ENCODE measurements at places on chromosomes 6 and 20. TPM values are rescaled to one million over a fixed set of nuclear protein-coding genes. Genes with fewer than 3 reads are reported as not detected.
A peak's percentile ranks its signal among the peaks of the same experiment; 100 is the strongest.

DNA sequence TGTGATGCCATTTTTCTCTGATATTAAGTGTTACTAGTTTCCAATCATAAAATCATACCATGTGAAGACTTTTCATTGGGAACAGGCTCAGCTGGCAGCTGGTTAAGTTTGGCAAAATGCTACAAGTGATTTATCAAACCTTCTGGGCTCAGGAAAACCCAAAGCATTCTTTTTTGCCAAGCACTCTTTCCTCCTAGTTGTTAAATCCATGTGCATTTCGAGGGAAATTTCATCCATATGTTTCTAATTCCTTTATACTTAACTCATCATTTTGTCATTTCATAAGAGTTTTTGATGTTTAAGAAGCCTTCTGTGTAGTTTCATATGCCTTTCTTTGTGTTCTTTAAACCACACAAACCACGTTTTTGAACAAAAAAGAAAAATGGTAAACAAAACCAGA is 217.6 kb upstream of the PDE10A start:
- no peak overlapping the region for H3K4me3 ChIP-seq
- H3K27ac ChIP-seq = no peak overlapping the region
- no peaks in the 10 kb centered on the region for H3K4me1 ChIP-seq

DNA sequence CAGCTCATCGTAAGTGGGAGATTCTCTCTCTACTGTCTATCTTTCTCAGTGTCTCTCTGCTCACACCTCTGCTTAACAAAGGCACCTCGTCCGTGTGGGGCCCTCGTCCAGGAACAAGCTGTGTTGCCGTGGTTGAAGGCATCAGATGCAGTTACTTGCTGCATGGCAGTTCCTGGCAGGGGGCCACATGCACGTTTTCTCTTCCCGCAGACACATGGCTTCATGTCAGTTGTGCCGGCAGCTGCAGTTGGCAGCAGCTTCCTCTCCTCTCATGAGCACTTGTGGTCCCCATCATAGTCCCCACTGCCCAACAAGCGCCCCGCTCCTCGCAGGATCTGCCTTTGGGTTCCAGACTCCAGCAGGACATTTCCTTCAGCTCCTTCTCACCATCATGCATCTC is 7.1 kb upstream of the AFDN start:
- no peak overlapping the region for H3K27ac ChIP-seq
- DNase-seq = no peak
- no peak overlapping the region for H3K4me3 ChIP-seq
- no peaks in the 10 kb centered on the region for H3K36me3 ChIP-seq
- H3K4me1 ChIP-seq = no peaks in the 10 kb centered on the region

DNA sequence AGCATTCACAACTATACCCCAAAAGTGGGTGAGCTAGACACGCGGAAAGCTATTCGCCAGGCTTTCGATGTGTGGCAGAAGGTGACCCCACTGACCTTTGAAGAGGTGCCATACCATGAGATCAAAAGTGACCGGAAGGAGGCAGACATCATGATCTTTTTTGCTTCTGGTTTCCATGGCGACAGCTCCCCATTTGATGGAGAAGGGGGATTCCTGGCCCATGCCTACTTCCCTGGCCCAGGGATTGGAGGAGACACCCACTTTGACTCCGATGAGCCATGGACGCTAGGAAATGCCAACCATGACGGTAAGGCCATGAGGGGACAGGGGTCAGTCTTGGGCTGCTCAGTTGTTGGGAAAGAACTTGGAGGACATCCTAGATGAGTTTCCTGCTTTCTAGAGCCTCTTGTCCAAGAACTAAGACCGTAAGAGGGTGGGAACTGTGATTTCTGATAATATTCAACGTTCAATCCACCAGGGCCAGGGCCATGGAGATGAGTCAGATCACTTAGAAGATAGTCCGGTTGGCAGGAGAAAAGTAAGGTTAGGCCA is 23.4 kb downstream of the MMP24OS start:
- no peaks in the 10 kb centered on the region for H3K27me3 ChIP-seq
- DNase-seq = no peak
- no peak overlapping the region for H3K27ac ChIP-seq
- H3K4me3 ChIP-seq = no peak overlapping the region
- H3K4me1 ChIP-seq = no peaks in the 10 kb centered on the region

GRCh38 chr6:70166088-70166958 is 136.6 kb downstream of the COL9A1 start:
- H3K4me1 ChIP-seq = no peaks in the 10 kb centered on the region
- peaks cover 21% of the 10 kb centered on the region for H3K27me3 ChIP-seq
- no peak overlapping the region for H3K27ac ChIP-seq
- peak overlapping the region; percentile 47 for H3K4me3 ChIP-seq

DNA sequence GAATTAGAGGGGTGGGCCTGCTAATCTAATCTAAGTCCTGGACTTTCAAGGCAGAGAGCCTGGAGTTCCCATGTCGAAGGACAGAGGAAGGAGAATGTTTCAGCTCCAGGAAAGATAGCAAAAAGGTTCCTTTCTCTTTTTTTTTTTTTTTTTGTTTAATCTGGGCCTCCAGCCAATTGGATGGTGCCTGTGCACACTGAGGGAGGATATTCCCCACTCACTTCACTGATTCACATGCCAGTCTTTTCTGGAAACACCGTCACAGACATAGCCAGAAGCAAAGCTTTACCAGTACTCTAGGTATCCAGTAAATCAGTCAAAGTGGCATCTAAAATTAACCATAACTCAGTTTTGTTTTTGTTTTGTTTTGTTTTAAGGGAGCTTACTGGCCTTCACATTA is 721.1 kb downstream of the TENT5A start:
- no peak overlapping the region for H3K4me3 ChIP-seq
- DNase-seq = no peak
- no peak overlapping the region for H3K27ac ChIP-seq

DNA sequence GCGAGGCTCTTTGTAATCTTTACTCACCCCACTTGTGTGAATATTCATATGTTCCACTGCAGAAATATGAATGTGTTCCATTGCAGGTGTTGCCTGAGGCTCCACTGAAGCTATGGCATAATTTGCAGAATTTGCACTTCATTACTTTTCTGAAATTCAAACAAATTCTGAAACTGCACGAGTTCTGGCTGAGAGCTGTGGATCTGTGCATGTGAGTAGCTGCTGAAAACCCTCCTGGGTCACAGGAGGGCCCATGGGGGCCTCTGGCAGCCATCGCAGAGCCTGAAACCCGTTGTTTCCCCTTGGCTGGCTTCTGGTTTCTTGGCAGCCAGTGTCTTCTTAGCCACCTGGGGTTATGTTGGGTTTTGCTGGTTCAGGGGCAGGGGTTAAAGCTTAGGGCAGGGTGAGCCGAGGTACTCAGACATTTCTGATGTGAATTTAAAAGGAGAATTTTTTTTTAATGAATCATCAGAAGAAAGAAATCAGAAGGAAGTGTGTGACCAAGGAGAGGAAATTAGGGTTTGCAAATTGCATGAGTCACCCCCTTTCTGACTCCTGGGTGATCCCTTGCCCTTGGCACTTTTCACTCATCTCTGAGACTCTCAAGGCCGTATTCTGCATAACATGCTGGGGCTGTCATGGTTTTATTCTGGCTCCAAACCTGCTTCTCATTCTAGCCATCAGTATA is 40.6 kb downstream of the TOX2 start:
- DNase-seq = peak; percentile 96
- peaks cover 33% of the 10 kb centered on the region for H3K4me1 ChIP-seq
- H3K36me3 ChIP-seq = no peaks in the 10 kb centered on the region
- no peak overlapping the region for H3K4me3 ChIP-seq
- H3K27me3 ChIP-seq = no peaks in the 10 kb centered on the region

- no peak for DNase-seq
- no peak overlapping the region for H3K4me3 ChIP-seq
- no peak overlapping the region for H3K27ac ChIP-seq
- H3K4me1 ChIP-seq = peaks cover 18% of the 10 kb centered on the region
- H3K27me3 ChIP-seq = no peaks in the 10 kb centered on the region
Measured at GRCh38 chr6:169801396-169802160, 50.2 kb downstream of the ERMARD start.

- H3K36me3 ChIP-seq = no peaks in the 10 kb centered on the region
- peaks cover 35% of the 10 kb centered on the region for H3K27me3 ChIP-seq
- no peak overlapping the region for H3K27ac ChIP-seq
- H3K4me3 ChIP-seq = no peak overlapping the region
- no peaks in the 10 kb centered on the region for H3K4me1 ChIP-seq
Measured at GRCh38 chr20:24917797-24918578, 31.1 kb upstream of the CST7 start.

GRCh38 chr20:39862470-39862891 is 826.6 kb downstream of the MAFB start:
- no peak overlapping the region for H3K27ac ChIP-seq
- no peak for DNase-seq
- no peaks in the 10 kb centered on the region for H3K4me1 ChIP-seq
- H3K27me3 ChIP-seq = no peaks in the 10 kb centered on the region
- no peak overlapping the region for H3K4me3 ChIP-seq
- H3K36me3 ChIP-seq = no peaks in the 10 kb centered on the region

GRCh38 chr20:25586877-25587276 is 1.5 kb upstream of the NINL start:
- H3K4me3 ChIP-seq = no peak overlapping the region
- H3K36me3 ChIP-seq = no peaks in the 10 kb centered on the region
- no peak overlapping the region for H3K27ac ChIP-seq
- DNase-seq = peak; percentile 23

- H3K4me1 ChIP-seq = peaks cover 12% of the 10 kb centered on the region
- no peaks in the 10 kb centered on the region for H3K36me3 ChIP-seq
- DNase-seq = peak; percentile 66
- no peak overlapping the region for H3K27ac ChIP-seq
- H3K4me3 ChIP-seq = no peak overlapping the region
Measured at GRCh38 chr6:113433335-113433991, 423.7 kb upstream of the MARCKS start.

GRCh38 chr6:137361701-137362100 is 132.5 kb downstream of the OLIG3 start:
- DNase-seq = no peak
- H3K36me3 ChIP-seq = no peaks in the 10 kb centered on the region
- no peaks in the 10 kb centered on the region for H3K27me3 ChIP-seq
- no peak overlapping the region for H3K27ac ChIP-seq
- no peaks in the 10 kb centered on the region for H3K4me1 ChIP-seq
- no peak overlapping the region for H3K4me3 ChIP-seq

- no peak overlapping the region for H3K4me3 ChIP-seq
- H3K27ac ChIP-seq = peak overlapping the region; percentile 3
- DNase-seq = peak; percentile 83
- H3K36me3 ChIP-seq = peaks cover 45% of the 10 kb centered on the region
- no peaks in the 10 kb centered on the region for H3K27me3 ChIP-seq
Measured at GRCh38 chr20:10415013-10415650, 18.9 kb downstream of the MKKS start.

GRCh38 chr6:45187836-45188235 is 140.3 kb upstream of the RUNX2 start:
- H3K27me3 ChIP-seq = no peaks in the 10 kb centered on the region
- H3K4me1 ChIP-seq = peaks cover 10% of the 10 kb centered on the region
- peak; percentile 84 for DNase-seq
- H3K27ac ChIP-seq = peak overlapping the region; percentile 49

DNA sequence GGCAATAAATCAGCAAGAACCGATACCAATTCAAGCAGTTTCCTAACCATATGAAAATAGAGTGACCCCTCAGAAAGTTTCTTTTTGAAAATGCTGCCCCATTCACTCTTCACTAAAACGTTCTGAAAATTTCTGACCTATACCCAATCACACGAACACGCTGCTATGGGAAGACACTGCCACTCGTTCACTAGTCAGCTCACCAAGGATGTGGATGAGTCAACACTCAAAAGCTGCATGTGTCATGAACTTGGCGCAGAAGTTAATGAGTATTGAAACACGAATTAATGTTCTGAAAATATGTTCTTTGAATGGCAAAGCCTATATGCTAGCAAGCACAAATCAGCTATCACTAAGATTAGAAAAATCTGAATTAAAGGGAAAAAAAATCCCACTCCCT is 84.2 kb downstream of the PREP start:
- no peaks in the 10 kb centered on the region for H3K27me3 ChIP-seq
- peaks cover 33% of the 10 kb centered on the region for H3K4me1 ChIP-seq
- H3K27ac ChIP-seq = peak overlapping the region; percentile 90
- peak; percentile 79 for DNase-seq
- H3K4me3 ChIP-seq = peak overlapping the region; percentile 30

DNA sequence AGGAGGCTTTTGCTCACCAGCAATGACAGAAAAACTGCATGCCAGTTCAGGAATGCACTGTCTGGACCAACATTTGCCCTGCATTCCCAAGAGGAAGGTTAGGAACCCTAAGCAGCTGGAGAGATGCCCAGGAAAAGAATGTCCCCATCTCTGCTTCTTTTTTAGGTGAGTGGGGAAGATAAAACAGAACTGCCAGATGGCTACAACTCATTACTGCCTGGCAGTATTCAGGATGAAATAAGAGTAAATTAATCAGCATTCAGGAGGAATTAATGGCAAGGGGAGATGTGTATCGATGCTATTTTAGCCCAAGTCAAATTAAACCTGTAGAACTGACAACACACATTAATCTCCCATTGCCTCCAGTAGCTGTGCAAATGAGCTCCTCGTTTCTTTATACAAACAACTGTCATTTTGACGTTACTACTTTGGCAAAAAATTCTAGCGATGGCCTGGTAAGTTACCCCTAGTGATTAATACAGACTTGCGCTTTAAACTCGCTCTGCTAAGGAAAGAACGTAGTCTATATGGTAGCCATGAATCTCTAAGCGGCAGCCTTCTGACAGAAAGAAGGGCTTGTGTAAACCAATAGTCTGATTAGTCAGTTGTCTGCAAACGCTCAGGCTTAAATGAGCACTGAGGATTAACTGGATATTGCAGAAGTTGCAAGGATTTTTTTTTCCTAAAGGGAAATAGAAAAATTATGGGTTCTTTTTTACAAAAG is 16.7 kb upstream of the SMLR1 start:
- no peaks in the 10 kb centered on the region for H3K36me3 ChIP-seq
- no peaks in the 10 kb centered on the region for H3K27me3 ChIP-seq
- H3K4me3 ChIP-seq = no peak overlapping the region
- H3K27ac ChIP-seq = no peak overlapping the region

DNA sequence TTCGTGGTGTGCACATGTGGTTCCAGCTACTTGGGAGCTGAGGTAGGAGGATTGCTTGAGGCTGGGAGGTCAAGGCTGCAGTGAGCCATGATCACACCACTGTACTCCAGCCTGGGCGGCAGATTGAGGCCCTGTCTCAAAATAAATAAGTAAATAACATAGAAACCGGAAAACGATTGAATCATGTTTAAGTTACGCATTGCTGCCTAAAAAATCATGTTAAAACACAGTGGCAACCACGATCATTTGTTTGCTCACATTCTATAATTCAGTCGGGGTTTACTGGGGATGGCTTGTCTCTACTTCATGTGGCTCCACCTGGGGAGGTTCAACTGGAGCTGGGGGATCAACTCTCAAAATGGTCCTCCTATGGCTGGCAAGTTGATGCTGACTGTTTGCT is 8.2 kb upstream of the CDKN1A start:
- H3K4me1 ChIP-seq = peaks cover 11% of the 10 kb centered on the region
- H3K27me3 ChIP-seq = no peaks in the 10 kb centered on the region
- no peak for DNase-seq
- no peaks in the 10 kb centered on the region for H3K36me3 ChIP-seq
- H3K4me3 ChIP-seq = no peak overlapping the region

GRCh38 chr6:42960243-42961019 is at the start of gene GNMT:
Gene GNMT, plus strand, starts transcription at chr6:42960754. Its CDS starts 14 bp downstream, at chr6:42960768.
- peaks cover 15% of the 10 kb centered on the region for H3K4me1 ChIP-seq
- DNase-seq = peak; percentile 74
- no peak within 1 kb of the TSS for H3K27ac ChIP-seq
- H3K27me3 ChIP-seq = no peaks in the 10 kb centered on the region

- no peak overlapping the region for H3K27ac ChIP-seq
- no peaks in the 10 kb centered on the region for H3K36me3 ChIP-seq
- H3K4me1 ChIP-seq = no peaks in the 10 kb centered on the region
Measured at GRCh38 chr20:16147216-16147615, 426.0 kb downstream of the KIF16B start.

The IL17A gene
- not detected for total RNA-seq

The LGSN gene
- total RNA-seq = not detected

The NRSN1 gene
- total RNA-seq = not detected

The MPIG6B gene
- not detected for total RNA-seq

The GNMT gene
- 0.47 TPM for total RNA-seq
